ENCODE measurements at places on chromosomes 12 and 14.

- DNase-seq = no peak
Observed at GRCh38 chr12:28367993-28368392, 177.7 kb downstream of the CCDC91 start.

GRCh38 chr14:32217301-32217700 lies 14.2 kb upstream of the RNU6-8 start:
- DNase-seq = no peak

DNA sequence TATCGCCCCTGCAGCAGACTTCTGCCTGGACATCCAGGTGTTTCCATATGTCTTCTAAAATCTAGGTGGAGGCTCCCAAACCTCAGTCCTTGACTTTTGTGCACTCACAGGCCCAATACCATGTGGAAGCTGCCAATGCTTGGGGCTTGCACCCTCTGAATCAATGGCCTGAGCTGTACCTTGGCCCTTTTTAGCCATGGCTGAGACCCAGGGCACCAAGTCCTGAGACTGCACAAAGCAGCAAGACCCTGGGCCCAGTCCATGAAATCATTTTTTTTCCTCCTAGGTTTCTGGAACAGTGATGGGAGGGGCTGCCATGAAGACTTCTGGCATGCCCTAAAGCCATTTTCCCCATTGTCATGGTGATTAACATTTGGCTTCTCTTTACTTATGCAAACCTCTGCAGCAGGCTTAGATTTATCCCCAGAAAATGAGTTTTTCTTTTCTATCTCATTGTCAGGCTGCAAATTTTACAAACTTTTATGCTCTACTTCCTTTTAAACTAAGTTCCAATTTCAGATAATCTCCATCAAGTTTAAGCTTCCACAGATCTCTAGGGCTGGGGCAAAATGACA lies 1445.8 kb upstream of the FLRT2 start:
- no peak for DNase-seq

DNA sequence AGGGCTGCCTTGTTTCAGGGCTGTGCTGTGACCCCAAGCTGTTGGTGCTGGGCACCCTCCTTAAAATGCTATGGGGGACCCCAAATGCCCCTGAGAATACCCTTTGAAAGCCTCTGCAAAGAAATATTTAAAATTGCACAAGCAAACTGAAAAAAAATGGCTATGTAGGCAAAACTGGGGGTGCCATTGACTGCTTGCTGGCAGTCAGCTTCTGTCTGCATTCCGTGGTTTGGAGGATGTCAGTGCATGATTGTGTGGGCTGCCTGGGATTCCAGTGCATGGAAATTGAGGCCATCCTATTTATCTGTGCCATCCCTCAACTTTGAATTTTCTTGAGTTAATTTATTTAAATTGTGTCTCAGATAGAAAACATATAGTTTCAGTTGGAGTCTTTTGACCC lies 113.7 kb upstream of the RTL1 start:
- DNase-seq = no peak

DNA sequence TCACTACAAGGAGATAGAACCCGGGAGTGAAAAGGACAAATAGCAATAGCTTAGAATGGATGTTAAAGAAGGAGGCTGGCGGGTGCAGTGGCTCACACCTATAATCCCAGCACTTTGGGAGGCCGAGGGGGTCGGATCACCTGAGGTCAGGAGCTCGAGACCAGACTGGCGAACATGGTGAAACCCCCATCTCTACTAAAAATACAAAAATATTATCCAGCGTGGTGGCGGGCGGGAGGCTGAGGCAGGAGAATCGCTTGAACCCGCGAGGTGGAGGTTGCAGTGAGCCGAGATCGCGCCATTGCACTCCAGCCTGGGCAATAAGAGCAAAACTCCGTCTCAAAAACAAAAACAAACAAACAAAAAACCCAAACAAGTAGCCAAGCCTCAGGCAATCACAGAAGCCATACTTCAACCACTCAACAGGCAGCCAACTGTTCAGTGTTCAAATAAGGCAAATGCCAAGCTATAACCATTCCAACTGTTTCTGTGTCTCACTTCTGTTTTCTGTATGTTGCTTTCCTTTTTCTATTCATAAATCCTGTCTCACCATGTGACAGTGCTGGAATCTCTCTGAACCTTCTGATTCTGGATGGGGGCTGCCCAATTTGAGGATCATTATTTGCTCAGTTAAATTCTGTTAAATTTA lies 3.9 kb upstream of the SPTLC2 start:
- no peak for DNase-seq

DNA sequence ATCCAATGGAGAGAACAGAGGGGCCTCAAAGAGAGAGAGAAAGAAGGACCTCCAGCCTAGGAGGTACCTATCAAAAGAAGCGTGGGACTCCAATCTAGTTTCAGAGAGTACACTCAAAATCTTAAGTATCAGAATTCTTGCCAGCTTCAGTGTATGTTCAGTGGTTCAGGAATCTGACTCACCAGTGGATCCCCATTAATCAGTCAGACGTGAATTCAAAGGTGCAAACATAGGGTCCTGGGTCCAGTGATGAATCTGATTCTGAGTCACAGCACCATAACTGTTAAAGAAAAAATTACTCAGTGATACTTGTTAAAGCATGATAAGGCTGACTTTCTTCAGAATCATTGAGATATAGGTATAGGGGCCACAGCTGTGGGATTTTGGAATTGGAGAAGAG lies 33.2 kb downstream of the ETNK1 start:
- DNase-seq = no peak

DNA sequence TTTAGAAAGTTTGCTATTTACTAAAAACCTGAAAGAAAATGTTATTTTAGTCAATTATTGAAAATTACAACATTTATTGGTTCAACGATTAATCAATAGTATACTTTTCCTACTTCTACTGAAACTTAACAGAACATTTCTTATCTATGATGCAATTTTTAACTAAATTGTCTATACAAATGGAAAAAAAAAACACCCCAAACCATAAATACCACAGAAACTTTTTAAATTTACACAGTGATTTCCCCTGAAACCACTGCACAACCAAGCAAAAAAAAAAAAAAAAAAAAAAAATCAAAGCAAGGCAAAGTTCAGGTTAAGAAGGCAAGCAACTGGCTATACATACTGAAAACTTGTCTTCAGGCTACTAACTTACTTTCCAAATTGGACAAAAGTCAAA lies 71.9 kb upstream of the POC1B start:
- no peak for DNase-seq

GRCh38 chr12:115257791-115258190 lies 573.8 kb upstream of the TBX3 start:
- no peak for DNase-seq

DNA sequence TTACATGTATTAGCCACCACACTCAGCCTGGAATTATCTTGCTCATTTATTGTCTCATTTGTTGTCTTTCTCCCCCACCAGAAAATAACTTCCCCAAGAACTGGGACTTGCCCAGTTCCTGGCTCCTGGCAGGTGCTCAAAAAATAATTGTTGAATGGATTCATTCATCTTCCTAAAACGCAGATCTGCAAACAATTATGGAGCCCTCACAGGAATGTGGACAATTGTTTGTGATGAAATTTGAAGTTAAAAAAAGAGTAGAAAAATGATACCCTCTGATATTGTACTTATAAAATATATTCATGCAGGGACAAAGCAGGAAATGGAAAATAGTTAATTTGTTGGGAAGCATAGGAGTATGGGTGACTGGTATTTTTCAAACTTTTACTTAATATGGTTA lies 60.7 kb upstream of the MAP1LC3B2 start:
- no peak for DNase-seq

- DNase-seq = no peak
Observed at GRCh38 chr14:54730156-54730961, 163.4 kb downstream of the SAMD4A start.

DNA sequence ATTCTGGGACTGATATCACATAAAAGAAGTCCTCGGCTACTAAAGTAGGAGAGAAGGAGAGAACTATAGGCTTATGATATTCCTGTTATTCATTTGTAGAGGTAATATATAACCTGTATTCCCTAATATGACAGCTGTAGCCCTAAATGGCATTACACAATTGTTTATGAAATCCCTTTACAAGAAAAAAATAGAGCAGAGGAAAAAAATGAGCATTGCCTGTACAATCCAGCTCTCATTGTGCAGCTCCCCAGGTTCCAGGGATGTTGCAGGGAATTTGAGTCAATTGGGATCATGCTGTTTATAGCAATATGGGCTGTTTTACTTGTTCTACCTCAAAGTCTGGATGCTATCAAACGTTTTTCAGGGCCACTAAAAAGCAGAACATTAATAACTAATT lies 173.1 kb downstream of the APAF1 start:
- no peak for DNase-seq

DNA sequence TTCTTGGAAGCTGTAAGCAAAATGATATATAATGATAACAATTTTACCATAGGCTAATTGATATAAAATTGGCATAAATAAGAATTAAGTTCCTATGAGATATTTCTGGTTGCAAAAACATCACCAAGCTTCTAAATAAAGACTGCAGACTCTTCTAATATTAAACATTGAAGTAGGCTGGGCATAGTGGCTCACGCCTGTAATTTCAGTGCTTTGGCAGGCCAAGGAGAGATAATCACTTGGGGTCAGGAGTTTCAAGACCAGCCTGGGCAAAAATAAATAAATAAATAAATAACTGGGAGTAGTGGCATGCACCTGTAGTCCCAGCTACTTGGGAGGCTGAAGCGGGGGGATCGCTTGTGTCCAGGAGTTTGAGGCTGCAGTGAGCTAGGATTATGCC lies 71.8 kb downstream of the NPAS3 start:
- no peak for DNase-seq

DNA sequence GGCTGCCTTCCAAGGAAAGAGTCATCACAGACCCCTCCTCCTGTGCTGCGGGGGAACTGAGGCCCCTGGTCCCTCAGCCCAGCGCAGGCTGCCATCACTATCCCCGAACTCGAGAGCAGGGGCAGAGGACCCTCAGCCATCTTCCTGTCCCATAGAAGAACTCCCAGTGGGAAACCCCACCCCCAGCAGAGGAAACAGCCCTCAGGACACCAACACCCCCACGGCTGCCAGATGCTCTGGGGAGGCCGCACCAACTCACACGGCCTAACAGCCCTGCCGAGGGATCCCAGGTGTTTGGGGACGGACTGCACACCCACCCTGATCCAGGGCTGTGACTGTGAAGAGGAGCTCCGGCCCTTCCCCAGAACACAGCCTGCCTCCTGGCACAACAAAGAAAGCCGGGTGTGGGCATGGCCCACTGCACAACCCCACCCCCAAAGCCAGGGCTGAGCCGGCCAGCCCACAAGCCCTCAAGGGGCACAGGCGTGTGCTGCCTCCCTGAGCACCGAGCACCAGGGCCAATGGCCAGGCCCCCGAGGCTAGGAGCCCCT lies 16.3 kb upstream of the C14orf180 start:
- DNase-seq = no peak

- no peak for DNase-seq
Observed at GRCh38 chr12:55737581-55738122, 5.3 kb upstream of the GDF11 start.

DNA sequence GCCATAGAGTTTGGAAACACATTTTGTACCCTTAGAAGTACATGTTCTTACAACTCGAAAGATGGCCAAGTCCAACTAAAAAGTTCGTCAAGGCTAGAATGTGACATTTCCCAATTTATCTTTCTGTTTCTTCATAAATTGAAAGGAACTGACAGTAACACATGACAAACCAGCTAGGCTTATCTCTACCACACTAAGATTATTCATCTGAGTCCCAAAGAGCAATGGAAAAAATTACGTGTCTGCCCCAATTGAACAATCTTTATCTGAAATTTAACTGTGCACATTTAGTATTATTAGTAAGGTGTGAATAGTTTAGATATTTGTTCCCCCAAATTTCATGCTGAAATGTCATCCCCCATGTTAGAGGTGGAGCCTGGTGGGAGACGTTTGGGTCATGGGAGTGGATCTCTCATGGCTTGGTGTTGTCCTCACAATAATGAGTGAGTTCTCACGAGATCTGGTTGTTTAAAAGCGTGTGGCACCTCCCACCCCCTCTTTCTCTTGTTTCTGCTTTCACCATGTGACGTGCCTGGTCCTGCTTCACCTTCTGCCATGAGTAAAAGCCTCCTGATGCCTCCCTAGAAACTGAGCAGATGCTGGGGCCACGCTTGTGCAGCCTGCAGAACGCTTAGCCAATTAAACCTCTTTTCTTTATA lies 13.3 kb downstream of the CPM start:
- no peak for DNase-seq

DNA sequence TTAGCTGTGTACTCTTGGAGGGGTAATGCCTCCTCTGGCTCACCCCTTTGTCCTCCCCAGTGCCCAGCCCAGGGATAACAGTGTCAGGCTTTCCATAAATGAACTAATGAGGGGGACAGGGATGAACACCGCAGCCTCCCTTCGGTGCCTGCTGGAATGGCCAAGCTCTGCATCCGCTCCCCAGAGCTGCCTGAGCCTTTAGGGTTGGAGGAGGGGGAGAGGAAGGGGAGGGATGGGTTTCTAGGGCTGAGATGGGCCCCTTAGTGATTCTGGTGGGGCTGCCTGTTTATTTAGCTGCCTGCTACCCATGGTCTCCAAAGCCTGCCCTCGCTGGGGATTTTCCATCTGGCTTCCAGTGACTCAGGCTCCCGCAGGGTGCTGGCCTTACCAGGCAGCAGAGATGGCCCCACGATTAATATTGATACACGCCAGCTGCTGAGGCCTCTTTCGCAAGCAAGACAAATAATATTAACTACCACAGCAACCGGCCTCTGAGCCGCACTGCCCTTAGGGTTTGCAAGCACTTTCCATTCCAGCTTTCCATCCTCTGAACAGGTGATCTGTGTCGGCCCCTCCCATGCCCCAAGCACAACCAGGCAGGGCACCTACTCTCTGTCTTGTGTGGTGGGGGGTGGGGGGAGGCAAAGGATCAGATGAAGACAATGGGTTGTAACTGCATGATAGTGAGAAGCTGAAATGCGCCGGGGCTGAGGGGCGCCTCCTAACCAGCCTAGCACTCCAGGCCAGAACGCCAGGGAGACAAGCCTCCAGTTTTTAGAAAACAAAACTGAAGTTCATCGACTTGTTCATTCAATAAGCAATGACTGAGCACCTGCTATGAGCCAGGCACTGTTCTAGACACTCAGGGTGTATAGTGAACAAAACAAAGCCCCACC lies 56.7 kb downstream of the C14orf132 start:
- no peak for DNase-seq

GRCh38 chr12:118611295-118611694 lies 234.9 kb downstream of the SUDS3 start:
- no peak for DNase-seq

DNA sequence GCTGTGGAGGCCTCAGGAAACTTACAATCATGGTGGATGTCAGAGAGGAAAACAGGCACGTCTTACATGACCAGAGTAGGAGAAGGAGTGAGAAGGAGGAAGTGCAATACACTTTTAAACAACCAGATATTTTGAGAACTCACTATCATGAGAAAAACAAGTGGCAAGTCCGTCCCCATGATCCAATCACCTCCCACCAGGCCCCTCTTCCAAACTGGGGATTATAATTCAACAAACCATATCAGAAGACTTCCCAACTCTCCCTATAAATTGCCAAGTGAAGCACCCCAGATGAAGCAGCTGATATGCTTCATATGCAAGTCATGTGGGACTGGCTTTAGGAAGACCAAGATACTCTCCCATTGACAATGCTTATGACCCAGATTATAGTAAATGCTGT lies 11.6 kb upstream of the ACSM4 start:
- DNase-seq = no peak

All from mesothelial cell of epicardium (in vitro differentiated cells).